ENCODE measurements at places on chromosomes 11 and 22.

GRCh38 chr11:72300268-72300667 lies 56.3 kb upstream of the PHOX2A start:
- DNase-seq, result no peak

DNA sequence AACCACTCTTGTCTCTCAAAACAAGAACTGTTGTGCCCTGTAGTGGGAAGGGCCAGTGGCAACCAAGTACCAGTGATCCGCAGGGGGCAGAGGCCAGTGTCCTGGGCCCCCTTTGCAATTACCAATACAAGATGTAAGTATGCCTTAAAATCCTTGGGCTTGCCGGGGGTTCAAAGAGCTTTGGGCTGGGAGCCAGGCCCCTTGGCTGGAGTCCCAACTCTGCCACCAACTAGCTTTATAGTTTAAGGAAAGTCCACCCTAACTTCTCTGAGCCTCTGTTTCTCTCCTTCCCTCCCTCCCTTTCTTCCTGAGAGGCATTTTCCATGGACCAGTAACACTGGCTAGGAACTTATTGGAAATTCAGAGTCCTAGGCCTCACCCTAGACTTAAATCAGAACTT lies 15.5 kb downstream of the CLMP start:
- DNase-seq, result no peak

- DNase-seq, result no peak
Measured at GRCh38 chr22:50356186-50356585, 13.1 kb downstream of the PPP6R2 start.

GRCh38 chr11:77118971-77119370 lies 9.1 kb upstream of the MYO7A start:
- DNase-seq, result no peak

GRCh38 chr11:94550513-94550912 lies 6.8 kb downstream of the FUT4 start:
- no peak for DNase-seq

DNA sequence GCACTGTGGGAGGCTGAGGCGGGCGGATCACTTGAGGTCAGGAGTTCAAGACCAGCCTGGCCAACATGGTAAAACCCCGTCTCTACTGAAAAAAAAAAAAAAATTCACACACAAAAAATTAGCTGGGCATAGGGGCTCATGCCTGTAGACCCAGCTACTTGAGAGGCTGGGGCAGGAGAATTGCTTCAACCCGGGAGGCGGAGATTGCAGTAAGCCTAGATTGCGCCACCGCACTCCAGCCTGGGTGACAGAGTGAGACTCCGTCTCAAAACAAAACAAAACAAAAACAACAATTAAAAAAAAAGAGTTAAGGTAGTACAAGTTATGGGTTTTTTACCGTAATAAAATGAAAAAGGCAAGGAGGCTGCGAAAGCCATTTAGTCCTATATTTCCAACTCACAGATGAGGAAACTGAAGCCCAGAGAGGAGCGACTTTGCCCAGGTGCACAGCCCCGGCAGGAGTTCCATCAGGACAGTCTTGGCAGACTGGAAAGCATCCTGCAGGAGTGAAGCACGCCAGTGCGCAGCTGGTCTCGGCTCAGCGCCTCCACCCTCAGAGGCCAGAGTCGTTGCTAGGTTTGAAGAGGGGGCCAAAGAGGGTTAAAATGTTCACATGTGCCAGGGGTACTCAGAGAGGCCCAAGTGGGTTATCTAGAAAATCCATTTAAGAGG lies 3.8 kb upstream of the FADS3 start:
- no peak for DNase-seq

DNA sequence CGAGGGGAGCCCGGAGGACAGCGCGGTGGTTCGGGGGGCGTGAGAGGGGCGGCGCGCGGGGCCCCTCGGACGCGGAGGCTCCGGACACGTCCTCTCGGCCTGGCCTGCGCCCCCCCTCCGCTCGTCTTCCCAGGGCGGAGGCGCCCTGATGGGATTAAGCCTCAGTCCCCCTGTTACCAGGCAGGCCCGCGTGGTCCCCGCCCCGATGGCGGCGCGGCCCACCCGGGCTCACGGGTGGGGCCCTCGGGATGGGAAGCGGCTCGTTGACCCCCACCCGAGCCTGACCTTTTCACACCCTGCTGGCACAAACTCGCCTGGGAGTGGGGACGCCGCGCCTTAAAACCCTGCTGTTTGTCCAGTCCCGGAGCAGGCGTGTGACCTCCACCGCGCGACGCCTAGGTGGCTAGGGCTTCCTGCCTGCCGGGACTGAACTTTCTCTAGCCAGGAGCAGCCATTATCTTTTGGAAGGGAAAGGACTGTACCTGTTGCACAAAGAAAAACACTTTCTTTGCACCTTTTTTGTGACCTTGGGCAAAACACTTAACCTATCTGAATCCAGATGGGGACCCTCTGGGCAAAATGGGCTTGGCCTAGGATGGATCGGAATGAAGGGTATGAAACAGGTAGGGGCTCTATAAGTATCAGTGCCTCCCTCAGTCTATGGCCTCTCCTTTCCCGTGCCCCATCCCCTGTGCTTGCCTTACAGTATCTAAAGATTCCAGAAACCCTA lies 1.0 kb downstream of the KIAA1671 start:
- no peak for DNase-seq

- no peak for DNase-seq
Measured at GRCh38 chr22:37641561-37641949, 2.1 kb downstream of the SH3BP1 start.

GRCh38 chr11:27858866-27859265 lies 158.6 kb upstream of the BDNF start:
- no peak for DNase-seq

DNA sequence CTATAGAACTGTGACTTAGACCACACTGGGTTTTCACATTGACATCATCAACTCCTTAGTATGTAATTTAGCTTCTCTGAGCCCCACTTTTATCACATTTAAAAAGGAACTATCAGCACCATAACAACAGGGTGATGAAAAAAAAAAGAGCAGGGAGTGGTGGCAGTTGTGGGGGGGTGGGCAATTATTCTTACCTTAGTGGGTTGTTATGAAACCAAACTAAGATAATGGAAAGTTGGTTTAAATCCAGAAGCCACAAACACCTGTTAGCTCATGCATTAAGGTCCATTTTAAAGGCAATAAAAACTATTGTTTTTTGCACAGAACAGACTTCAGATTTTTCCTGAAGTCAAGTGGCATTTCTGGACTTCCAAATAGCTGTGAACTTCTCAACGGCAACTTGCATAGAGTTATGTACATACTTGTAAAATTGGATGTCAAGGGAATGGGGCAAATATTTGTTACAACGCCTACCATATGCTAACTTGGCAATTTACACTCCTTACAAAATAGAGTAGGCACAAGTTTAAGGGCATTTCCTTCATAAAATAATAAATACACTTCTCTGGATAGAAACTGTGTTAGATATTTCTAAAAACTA lies 793.6 kb downstream of the DLG2 start:
- no peak for DNase-seq

DNA sequence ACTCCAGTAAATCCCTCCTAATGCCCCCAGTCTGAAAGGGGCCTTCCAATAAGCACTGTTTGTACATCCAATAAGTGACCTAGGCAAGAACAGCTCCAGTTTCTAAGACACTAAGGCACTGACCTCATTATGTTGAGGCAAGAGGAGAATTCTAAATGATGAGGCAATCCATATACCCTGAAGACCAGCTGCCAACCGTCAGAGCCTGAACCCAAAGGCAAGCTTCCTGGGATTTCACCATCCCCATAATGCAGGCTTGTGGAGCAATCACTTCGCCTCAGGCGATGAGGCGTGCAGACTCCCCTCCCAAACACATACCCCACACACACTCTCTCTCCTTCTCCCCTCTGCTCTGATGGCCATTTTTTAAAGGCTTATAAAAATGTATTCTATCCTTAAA lies 49.5 kb downstream of the LGR4 start:
- no peak for DNase-seq

DNA sequence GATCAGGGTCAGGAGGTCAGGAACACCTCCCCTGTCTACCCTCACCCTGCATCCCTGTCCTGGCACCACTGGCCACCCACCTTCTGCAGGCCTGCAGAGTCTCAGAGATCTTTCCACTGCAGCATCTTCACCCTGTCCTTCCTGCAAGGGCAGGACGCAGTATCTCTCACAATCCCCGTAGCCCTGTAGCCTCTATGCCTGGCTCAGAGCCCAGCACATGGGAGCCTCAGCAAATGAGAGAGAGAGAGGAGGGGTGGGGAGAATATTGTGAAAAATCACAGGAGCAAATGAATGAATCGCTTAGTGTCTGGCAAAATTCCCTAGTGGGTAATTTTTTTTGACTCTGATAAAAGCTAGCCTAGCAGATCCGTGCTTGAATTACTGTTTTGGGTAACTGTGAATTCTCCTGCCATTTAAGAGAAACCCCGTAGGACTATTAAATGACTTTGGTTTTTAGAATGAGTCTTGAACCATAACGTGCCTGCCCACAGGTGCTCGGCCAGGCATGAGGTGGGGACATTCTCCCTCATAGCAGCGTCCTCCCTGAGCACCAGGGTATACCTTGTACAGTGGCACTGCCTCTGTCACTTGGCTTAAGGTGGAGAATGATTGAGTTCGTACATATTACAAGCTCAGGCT lies 91.5 kb downstream of the MORC2 start:
- DNase-seq, result no peak

DNA sequence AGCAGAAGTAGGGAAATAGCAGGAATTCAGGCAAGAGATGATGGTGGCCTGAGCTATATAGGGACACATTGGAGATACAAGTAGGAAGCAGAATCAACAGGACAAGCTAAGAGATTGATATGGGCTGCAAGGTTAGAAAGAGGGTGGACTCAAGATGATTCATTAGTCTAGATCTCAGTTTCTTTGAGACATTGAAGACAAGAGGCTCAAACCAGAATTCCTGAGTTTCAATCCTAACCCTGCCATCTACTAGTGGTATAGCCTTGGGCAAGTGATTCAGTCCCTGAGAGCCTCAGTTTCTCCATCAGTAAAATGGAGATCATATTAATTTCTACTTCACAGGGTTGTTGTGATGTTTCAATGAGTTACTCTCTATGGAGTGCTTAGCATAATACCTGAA lies 53.1 kb upstream of the NAV2 start:
- DNase-seq, result no peak

GRCh38 chr11:34166806-34167740 lies 61.6 kb downstream of the NAT10 start:
- DNase-seq, result no peak

DNA sequence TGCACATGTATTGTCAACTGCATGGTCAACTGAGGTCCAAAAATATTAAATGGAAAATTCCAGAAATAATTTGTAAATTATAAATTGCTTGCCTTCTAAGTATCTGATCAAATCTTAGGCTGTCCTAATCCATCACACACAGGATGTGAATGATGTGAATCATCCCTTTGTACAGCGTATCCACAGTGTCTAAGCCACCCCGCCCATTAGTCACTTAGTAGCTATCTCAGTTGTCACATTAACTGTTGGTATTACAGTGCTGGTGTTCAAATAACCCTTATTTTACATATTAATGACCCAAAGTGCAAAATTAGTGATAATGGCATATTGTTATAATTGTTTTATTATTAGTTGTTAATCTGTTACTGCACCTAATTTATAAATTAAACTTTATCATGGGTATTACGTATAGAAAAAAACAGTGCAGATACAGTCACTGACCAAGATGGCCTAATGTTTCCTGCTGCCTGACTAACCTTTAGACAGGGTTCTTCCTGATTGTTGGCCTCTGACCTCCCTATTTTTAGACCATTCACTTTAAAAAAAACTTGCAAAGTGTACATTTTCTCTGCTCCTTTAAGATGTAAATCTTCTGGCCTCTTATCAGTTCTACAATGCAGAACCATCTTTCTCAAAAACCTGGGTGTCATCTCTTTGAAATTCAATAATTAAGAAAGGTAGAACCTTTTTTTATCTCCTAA lies 2.9 kb upstream of the SVIP start:
- DNase-seq, result no peak

DNA sequence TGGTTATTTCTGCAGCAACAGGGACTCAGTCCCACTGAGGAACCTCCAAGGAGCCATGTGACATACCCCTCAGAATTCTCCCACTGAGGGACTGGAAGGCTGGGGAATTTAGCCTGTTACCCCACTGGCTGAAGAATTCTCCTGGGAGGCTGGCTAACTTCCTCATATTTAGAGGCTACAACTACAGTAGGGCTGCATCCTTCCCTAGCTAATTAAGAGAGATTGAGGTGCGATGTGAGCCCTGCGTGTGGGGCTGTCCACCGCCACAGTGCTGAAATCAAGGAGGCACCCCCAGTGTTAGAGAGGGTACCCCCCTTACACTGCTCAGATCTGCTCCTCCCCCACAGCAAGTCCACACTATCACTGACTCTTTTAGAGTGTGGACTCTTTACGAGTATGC lies 21.1 kb downstream of the EIF3F start:
- no peak for DNase-seq

- no peak for DNase-seq
Measured at GRCh38 chr22:27380855-27381254, 420.7 kb downstream of the MN1 start.

DNA sequence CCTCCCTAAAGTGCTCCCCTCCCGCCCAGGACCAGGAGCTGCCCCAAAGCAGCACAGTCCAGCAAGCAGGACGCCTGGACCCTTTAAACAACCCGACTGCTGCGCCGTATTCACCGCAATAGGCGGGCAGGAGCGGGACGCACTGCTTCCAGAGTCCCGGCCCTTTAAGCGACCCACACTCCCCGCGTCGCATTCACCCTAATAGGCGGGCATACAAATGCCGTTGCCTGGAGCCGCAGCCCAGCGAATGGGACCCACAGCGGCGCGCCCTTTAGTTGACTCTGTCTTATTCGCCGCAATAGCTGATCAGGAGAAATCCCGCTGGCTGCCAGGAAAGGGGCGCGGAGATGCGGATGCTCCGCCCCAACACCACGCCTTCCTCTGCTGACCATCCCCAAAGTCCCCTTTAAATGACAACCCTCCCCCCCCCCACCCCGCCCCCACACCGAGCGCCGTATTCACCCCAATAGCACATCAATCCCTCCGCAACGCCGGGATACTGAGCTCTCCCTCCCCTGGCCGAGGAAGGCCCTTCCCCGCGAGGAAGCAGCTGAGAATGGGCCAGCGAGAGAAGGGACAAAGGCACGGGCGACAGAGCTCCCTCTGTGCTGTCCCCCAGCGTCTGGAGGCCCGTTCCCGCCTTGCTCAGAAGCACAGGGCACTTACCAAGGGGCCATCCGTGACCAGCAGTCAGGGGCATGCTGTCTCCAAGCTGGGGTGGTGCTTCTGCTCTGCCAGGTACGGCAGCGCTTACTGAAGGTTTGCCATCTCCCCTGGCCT lies 4.7 kb downstream of the OSBPL5 start:
- DNase-seq, result no peak

DNA sequence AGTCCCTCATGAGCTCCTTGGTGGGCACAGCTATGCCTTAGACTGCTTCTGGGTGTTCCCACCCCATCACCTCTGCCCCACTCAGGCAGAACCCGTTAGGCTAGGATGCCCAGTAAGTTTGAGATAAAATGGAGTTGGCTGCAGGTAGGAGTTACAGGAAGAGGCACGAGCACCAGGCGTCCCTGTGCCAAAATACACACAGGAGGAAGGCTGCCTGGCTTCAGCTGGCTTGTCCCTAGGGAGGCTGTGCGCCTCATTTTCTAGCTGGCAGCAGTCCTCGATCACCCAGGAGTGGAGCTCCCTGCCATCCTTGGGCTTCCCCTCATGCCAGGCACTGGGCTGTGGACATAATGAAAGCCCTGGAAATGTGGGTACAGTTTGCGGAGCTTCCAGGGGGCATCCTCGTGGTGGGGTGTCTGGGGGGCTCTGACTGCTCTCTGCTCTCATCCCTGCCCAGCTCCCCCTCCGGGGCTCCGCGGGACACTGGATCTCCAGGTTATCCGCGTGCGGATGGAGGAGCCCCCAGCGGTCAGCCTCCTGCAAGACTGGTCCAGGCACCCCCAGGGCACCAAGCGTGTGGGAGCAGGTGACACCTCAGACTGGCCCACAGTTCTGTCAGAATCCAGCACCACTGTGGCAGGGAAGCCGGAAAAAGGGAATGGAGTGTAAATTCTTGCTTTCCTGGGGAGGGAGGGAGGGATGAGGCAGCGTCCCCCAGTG lies 12.3 kb upstream of the MARK2 start:
- no peak for DNase-seq
